ENCODE measurements at places on chromosomes 6 and 20.

DNA sequence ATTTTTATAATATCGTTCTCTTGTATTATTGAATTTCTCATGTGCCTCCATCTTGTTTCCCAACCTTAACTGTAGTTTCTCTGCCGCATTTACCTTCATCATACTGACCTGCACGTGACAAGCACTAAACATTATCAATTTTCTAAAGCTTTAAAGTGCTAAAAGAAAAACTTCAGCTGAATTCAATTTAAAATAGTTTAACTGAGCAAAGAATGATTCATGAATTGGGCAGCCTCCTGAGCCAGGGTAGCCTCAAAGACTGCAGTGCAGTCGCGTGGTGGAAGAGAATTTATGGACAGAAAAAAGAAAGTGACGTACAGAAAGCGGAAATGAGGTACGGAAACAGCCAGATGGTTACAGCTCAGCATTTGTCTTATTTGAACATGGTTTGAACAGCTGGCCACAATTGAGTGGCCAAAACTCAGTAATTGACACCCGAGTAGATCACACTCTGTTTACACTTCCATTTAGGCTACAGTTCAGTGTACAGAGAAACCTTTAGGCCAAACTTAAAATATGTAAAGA is 4.2 kb upstream of the ZDHHC14 start:
- no peak for DNase-seq

- DNase-seq: peak; percentile 42
These were observed 40.6 kb upstream of the REV3L start for GRCh38 chr6:111523484-111524167.

- no peak for DNase-seq
These were observed 57.0 kb downstream of the TULP4 start for GRCh38 chr6:158369241-158369640.

DNA sequence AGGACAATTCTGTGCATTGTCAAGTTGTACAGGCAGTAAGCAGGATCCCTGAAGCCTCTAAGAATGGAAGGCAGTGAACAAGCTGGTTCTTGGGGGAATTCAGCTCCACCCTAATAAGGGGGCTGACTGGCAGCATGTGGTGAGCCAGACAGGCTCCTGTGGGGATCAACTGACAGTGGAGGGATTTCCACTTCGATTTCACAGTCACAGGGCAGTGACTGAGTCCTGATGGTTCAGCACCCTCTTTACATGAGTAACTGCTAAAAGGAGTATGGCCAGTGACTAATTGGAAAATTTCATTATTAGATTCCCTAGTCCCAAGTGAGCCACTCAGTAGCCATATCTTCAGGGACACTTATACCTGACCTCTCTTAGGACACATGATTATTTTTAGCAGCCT is 78.4 kb downstream of the NDUFAF5 start:
- DNase-seq: no peak

GRCh38 chr6:152399399-152399798 is 237.8 kb downstream of the SYNE1 start:
- no peak for DNase-seq

GRCh38 chr6:113978084-113978675 is 7.2 kb upstream of the HDAC2 start:
- no peak for DNase-seq

Measured in globus pallidus (tissue), 1 donor.